ENCODE measurements at places on chromosomes 5 and 9.

DNA sequence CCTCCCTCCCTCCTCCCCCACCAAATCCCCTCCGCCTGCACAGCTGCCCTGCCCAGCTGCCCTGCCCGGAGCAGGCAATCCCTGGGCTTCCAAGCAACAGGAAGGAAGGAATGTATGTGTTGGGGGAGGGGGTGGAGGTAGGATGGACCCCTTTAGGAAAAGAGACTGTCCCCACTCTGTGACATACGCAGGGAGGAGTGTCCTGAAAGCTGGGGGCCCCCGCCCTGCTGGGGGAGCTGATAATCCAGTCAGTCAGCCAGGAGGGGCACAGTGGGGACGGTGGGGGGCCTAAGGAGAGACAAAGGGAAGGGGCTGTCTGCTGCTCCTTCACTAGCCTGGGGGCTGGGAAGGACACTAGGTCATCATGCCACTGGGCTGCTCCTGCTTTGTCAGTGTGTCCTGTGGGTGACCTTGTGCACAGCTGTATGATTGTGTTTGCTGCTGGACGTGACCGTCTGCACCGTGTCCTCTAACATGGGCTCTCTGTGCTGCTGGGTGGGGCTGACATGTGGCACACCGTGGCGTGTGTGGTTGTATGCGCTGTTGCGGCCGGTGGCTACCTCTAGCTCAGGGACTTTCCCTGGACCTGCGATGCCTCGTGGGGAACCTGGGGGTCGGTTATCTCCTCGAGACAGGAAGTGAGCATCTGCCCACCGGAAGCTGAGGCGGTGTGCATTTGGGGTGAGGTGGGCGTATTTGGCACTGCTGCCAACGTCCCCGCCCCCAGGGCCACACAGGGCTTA, 3.0 kb downstream of the N4BP3 start:
- no peak for DNase-seq

DNA sequence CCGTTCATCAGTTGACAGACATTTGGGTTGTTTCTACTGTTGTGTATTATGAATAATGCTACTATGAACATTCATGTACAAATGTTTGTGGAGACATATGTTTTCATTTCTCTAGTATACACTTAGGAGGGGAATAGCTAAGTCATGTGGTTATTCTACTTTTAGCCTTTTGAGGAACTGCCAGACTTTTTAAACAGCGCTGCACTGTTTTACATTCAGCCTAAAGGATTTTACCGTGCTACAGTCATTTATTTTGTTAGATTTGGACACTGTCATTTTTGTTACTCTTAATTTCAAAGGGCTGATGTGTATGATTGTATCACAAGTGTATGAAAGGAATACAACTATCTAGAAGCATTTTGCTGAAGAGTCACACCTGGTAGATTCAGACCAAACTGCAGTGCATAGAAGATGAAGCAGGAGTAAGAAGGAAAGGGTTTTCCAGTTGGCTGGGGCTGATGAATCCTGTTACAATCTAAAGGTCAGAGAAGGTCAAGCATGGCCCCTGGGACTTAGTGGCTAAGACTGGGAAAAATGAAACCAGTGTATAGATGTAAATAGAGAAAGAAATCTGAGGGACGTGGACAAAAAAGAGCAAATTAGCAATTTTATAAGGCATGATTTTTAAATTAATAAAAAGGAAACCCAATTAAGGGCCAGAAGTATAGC, 509.7 kb downstream of the PSAT1 start:
- no peak for DNase-seq

DNA sequence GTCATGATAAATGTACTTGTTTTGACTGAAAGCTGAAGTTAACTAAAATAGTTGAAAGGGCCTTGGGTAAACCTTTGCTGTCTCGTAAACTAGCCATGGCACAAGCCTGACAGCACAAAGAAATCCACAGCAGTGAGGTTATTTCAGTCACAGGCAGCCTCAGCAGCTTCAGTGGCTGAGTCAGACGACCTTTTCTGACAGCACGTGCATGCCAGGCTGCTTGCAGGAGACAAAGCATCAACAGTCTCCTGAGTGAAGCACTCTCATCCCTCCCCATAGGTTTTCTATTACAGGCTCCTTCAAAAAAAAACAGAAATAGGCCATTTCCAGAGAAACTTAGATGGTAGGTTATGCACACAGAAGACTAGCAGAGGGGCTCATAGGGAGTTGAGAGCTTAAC, 34.6 kb downstream of the OXCT1 start:
- DNase-seq: no peak

DNA sequence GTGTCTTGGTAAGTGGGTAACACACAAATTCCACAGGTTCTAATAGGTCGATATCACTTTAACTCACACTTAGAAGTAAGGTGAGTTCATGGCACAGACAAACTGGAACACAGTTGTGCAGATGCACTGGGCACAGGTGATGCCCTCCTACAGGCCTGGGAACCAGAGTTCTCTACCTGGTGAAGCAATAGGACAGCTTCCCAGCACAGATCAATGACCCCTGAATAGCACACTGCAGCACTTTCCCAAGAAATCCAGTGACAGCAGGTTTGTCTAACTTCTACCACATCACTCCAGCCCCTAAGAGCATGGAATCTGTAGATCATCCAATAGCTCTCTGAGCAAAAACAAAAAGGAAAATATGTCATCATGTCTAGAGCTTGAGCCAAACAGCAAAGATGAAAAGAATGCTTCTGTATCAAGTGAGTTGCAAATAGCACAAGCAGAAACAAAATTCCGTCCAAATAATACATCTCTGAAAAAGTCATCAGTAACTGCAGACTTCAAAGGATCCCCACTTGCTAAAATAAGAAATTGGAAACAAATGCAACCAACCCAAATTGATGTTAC, 33.5 kb downstream of the MOCS2 start:
- no peak for DNase-seq

- no peak for DNase-seq
Measured at GRCh38 chr5:101877451-101877850, 418.6 kb downstream of the SLCO4C1 start.

DNA sequence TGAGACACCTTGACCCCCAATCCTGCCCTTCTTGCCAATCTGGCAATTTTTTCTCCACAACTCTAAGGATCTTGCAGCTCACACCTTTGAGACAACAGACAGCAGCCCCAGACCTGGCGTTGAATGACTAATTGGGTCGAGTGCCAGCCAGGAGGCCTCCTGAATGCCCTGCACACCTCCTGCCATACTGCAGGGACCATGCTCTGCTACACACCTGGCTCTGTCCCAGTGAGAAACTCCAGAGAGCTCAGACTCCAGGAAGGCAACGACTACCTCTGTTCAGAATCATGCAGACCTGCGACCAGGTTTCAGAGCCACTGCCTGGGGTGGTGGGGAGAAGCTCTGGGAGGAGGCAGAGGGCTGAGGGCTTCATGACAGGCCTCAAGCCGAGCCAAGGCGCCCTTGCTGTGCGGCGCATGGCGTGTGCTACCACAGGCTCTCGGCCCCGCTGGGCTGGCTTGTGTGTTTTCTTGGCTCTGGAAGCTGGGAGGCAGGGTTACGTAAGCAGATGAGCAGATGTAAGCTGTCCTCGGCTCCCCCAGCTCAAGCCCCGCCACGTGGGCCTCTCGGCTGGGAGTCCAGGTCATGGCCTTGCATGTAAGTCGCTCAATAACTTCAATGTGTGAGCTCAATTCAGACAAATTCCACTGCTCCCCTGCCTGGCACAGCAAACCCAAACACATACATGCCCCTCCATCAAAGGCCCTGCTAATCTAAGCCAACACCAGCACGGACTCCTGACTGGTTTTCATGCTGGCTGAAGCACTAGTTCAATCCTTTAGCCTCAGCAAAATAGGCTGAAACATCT, 27.5 kb downstream of the B4GALT1 start:
- peak; percentile 79 for DNase-seq

- no peak for DNase-seq
Measured at GRCh38 chr9:108186642-108187395, 669.0 kb downstream of the ACTL7B start.

DNA sequence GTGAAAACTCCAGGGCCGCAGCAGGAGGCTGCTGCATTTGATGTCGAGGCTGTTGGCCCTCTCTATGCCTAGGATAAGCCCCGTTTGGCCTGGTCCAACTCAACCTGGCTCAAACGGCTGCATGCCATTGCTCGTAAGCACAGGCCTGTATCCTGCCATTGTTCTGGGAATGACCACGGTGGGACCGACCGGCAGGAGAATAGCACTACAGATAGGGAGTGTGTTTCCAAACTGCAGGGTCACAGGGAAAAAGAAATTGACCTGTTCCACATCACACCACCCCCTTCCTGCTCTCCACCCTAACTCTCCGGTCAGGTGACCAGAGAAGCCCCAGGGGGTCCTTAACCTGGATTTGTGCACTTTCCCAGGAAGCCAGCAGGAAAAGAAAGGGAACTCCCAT, 278.7 kb upstream of the KLF4 start:
- no peak for DNase-seq

DNA sequence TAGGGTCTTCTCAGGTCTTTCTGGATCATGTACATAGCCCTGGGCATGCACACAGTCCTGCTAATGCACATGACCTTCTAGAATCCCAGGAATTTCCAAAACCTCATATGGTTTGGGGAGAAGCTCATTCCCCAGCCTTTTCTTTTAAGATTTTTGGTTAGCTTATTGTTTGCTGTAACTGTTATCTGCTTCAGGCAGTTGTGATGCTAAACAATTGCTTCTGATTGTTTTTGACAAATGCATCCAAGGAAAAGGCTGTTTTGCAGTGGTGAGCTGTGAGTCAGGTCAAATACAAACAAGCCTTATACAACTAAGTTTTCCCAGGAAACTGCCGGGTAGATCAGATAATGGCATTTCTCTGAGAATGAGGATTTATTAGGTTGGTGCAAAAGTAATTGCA, 32.7 kb downstream of the SMC5 start:
- no peak for DNase-seq

- no peak for DNase-seq
Measured at GRCh38 chr5:180618487-180618828, 27.2 kb upstream of the SCGB3A1 start.

DNA sequence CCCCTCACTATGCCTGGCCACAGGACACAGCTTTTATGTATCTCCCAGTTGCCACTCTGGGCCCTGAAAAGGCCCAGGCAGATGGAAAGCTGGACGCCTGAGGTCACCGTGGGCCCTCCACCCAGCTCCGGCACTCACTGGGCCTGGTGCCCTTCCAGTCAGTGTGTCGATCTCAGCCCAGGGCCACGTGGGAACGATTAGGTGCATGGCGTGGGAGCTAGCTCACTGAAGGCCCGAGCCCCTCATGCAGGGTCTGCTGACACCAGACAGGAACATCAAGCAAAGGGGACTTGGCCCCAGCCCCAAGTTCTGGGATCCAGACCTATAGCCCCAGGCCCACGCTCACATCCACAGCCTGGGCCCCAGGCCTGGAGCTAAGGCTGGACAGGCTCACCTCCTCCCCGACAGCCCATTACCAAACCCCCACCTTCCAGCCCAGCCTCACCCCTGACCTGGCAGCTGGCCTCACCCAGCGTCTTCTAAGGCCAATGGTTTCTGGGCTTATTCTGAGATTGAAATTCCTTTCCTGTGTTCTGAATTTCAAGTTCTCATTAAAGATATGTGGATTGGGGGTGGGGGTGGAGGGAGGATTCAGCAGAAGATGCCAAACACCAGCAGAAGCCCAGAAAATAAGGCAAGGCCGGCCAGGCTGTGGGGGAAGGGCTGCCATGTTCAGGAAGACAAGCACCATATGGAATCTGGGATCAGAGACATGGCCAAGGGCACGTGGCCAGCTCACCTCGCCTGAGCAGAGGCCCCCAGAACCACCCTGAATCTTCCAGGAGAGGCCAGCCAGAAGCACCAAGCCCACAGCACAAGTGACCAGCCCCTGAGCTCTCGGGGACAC, 74.5 kb downstream of the ADAMTS2 start:
- no peak for DNase-seq

- no peak for DNase-seq
Measured at GRCh38 chr5:149412783-149413476, 33.8 kb upstream of the IL17B start.

GRCh38 chr5:139733698-139734538, 61.7 kb upstream of the PSD2 start:
- no peak for DNase-seq

- DNase-seq: no peak
Measured at GRCh38 chr9:110123341-110124095, 84.4 kb downstream of the C9orf152 start.

- no peak for DNase-seq
Measured at GRCh38 chr5:80885396-80886000, 74.7 kb upstream of the RASGRF2 start.

DNA sequence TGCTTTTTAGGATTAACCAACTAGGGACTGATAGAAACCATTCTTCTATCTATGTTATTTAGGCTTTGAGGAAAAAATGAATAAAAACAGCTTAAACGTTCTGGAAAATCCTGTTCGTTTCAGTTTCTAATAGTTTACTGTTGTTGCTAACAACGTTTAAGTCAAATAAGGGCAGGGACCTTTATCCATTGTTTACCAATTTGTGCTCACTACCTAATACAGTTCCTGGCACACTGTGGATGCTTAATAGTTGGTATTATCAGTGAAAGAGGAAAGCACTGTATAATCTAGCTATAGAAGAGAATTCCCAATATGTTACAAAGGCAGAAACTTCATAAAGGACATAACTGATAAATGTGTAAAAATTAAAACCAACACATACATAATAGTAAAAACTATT, 52.5 kb downstream of the ZFR start:
- no peak for DNase-seq

GRCh38 chr9:99319048-99319447, 97.0 kb downstream of the SEC61B start:
- DNase-seq: no peak

DNA sequence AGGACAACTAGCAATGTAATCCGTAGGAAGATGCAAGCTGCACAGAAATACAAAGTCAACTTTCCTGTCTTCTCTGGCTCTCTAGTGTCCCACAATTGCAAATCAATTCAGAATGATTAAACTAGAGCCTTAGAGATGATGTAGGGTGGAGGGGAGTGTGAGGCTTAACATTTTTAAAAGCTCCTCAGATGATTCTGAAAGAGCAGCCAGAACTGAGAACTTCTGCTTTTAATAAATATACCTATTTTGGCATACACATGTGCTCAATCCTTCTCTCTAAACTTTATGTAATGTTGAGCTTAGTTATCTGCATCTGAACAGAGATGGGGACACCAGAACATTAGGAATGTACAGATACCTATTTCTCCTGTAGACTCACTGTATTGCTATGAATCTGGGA, 139.9 kb upstream of the APC start:
- DNase-seq: no peak

- no peak for DNase-seq
Measured at GRCh38 chr9:86512929-86513328, 158.7 kb upstream of the TUT7 start.

- no peak for DNase-seq
Measured at GRCh38 chr5:1974501-1975405, 92.0 kb upstream of the IRX4 start.

DNA sequence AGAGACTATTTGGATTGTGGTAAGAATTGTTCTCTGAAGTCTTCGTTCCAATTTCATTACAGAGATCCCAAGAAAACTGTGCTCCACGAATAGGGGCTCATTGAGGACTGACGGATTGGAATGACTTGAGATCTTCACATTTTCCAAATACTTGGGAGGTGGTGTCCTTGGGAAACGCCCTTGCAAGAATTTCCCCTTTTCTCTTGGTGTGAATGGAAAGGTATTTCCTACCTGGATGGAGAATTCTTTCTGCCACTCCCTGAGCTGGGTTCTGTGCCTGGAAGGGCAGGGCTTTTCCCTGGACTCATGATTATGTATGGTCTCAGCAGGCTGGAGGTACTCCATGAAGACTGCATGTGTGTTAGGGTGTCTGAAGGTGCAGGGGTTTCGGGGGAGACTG, 53.9 kb downstream of the SNX18 start:
- DNase-seq: no peak

Data from cerebellar nuclear complex (tissue), 1 donor.